ENCODE measurements at places on chromosomes 3 and 15. TPM values are rescaled to one million over a fixed set of nuclear protein-coding genes. Genes with fewer than 3 reads are reported as not detected.

The SAMMSON gene
- not detected for polyA plus RNA-seq

DNA sequence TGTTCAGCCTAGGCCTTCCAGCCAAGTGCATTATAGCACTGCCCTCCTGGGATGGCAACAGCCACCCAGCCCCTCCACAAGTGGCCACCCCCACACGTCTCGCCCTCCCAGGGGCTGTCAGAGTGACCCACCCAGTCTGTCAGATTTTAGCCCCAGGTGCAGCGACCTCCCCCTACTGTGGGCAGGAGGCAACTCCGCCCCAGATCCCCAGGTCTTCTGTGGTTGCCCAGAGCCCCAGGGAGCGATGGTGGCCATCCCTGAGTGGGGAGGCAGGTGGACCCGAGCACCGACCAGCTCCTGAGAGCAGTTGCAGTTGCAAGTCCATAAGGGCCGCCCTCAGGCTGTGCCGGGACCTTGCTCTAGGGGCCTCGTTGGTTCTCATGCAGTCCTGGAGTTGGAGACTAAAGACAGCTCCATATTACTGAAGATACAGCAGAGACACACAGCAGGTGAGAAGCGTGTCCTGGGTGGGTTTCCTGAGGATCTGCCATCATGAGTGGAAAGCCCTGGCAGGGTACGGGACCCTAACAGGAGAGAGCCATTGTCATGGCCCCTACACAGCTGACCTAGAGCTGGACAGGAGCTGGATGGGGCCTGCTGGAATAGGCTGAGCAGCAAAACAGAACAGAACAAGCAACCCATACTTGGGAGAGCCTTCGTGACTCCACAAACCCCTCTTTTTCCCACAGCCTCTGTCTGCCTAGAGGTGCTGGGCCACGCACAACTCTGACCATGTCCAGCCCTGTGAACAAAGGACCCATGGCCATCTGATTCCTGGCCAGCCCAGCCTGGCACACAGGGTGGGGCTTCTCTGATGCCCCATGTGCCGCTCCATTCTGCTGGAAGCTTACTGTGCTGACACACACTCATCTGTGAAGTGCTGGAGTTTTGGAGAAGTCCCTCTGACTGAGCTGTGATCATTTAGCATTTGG lies 110.3 kb upstream of the ALDH1A3 start:
- H3K36me3 ChIP-seq, result no peaks in the 10 kb centered on the region
- DNase-seq, result no peak
- peaks cover 11% of the 10 kb centered on the region for H3K4me1 ChIP-seq
- no peaks in the 10 kb centered on the region for H3K27me3 ChIP-seq
- no peak overlapping the region for H3K4me3 ChIP-seq

The TMPRSS7 gene
- polyA plus RNA-seq, result not detected

DNA sequence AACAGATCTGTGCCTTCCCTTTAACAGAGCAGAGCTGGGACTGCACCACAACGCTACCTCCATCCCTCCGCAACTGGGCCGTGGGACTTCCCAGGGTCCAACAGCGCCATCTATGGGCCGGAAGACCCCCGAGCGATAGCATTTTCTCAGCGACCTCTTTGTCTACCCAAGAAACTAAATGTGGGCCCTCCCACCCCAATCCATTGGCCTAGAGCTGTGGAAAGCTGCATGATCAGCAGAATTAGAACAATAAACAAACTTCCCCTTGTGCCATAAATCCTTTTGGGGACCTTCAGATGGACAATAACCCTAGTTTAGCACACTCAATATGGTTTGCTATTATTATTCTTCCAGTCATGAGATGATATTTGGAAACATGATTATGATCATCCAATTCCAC lies 74.8 kb upstream of the NTRK3 start:
- no peaks in the 10 kb centered on the region for H3K27me3 ChIP-seq
- H3K36me3 ChIP-seq, result no peaks in the 10 kb centered on the region
- DNase-seq, result peak; percentile 94
- H3K4me3 ChIP-seq, result no peak overlapping the region
- H3K4me1 ChIP-seq, result no peaks in the 10 kb centered on the region

DNA sequence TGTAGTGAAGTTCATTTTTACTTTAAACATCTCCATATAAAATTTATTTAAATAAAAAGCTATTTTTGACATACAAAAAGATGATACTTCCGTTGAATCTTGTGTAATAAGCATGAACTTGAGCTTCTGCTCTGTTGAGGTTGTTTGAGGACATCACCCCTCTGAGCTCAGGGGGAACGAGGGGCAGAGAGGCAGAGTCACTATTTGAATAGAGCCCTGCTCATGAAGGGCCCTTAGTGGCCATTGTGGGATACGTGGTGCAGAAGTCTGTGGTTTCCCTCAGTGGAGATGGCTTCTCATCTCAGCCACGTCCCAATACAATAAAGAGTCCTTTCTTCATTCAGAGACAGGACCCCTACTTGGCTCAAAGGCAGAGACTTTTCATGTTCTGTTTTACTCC lies 10.6 kb downstream of the CEMIP start:
- H3K27ac ChIP-seq, result no peak overlapping the region
- DNase-seq, result no peak
- H3K36me3 ChIP-seq, result no peaks in the 10 kb centered on the region
- H3K4me1 ChIP-seq, result no peaks in the 10 kb centered on the region

DNA sequence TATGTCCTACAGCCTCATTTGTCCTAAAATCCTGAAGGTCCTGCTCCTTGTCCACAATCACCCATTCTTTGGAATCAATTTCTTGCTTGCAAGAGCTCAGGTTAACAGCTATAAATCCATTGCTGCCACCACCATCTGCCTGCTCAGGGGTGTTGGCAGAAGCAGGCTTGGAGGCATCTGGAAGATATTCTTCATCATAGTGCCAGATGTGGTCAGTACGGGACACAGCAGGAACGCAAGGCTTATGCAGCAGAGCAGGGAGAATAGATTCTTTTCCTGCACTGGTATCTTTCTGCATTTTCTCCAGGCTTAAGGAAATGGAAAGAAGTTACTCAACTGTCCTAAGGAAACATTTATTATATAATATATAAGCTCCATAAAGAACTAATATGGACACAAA lies 38.5 kb upstream of the CDAN1 start:
- no peaks in the 10 kb centered on the region for H3K27me3 ChIP-seq
- H3K4me3 ChIP-seq, result no peak overlapping the region
- H3K4me1 ChIP-seq, result no peaks in the 10 kb centered on the region
- DNase-seq, result no peak
- no peak overlapping the region for H3K27ac ChIP-seq
- no peaks in the 10 kb centered on the region for H3K36me3 ChIP-seq

The HEG1 gene
- polyA plus RNA-seq, result 1.8 TPM

DNA sequence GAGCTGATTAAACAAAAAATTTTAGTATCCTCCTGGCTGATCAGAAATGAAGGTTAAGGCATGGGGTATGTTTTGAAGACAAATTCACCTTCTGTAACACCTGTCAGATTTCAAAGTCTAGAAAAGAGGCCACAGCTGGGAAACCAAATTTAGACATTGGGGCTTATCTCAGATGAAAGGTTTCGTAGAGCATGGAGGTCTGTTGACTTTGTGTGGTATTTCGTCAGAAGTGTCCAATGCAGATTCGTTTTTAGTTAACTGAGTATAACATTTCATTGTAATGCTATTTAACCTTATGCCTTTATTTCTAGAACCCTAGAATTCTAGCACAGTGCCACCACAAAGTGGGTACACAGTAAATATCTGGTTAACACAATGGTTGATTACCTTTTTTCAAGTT lies 61.7 kb downstream of the FNDC3B start:
- no peak overlapping the region for H3K4me3 ChIP-seq
- H3K36me3 ChIP-seq, result no peaks in the 10 kb centered on the region
- H3K27me3 ChIP-seq, result no peaks in the 10 kb centered on the region
- peaks cover 75% of the 10 kb centered on the region for H3K4me1 ChIP-seq
- no peak for DNase-seq

DNA sequence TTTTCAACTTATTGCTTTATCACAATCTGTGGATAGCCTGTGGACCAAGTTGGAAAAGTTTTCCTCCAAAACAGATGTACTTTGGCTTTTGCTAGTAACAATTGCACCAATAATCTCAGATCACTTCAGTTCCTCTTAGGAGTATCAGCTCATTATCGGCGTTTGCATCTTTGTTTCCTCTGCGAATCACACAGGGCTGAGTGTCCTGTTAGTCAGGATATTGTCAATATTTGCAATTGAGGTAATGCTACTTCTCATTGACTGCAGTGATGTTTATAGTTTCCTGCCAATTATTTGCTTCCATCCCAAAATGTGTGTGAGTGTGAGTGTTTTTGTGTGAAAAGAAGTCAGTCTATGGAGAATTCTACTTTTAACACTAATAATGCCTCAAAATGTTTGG lies 545.0 kb downstream of the SI start:
- H3K36me3 ChIP-seq, result no peaks in the 10 kb centered on the region
- H3K4me3 ChIP-seq, result no peak overlapping the region
- H3K27me3 ChIP-seq, result no peaks in the 10 kb centered on the region
- H3K27ac ChIP-seq, result no peak overlapping the region
- no peaks in the 10 kb centered on the region for H3K4me1 ChIP-seq
- no peak for DNase-seq

DNA sequence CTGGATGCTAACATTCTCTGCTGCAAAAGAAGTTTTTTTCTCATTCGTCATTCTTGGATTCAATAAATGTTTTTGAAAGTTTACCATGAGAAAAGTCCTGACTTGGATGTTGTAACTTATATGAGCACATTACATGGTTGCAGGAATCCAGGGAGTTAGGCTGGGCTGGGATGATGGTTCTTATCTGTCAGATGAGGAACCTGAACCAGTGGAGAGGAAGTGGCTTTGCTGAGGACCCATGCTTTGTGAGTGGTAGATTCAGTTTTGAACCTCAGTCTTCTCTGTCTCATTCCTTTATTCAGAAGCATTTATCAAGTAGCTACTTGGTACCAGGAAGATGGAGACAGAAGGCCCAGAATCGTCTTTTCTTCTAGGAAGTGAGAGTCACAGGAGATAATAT lies 3.7 kb upstream of the GASK1A start:
- DNase-seq, result no peak
- H3K36me3 ChIP-seq, result peaks cover 6% of the 10 kb centered on the region
- H3K27ac ChIP-seq, result no peak overlapping the region
- peaks cover 30% of the 10 kb centered on the region for H3K27me3 ChIP-seq
- no peak overlapping the region for H3K4me3 ChIP-seq
- peaks cover 9% of the 10 kb centered on the region for H3K4me1 ChIP-seq

The RYR3 gene
- 1.1 TPM for polyA plus RNA-seq

The VIPR1 gene
- 6.3 TPM for polyA plus RNA-seq

The HHATL gene
- not detected for polyA plus RNA-seq

DNA sequence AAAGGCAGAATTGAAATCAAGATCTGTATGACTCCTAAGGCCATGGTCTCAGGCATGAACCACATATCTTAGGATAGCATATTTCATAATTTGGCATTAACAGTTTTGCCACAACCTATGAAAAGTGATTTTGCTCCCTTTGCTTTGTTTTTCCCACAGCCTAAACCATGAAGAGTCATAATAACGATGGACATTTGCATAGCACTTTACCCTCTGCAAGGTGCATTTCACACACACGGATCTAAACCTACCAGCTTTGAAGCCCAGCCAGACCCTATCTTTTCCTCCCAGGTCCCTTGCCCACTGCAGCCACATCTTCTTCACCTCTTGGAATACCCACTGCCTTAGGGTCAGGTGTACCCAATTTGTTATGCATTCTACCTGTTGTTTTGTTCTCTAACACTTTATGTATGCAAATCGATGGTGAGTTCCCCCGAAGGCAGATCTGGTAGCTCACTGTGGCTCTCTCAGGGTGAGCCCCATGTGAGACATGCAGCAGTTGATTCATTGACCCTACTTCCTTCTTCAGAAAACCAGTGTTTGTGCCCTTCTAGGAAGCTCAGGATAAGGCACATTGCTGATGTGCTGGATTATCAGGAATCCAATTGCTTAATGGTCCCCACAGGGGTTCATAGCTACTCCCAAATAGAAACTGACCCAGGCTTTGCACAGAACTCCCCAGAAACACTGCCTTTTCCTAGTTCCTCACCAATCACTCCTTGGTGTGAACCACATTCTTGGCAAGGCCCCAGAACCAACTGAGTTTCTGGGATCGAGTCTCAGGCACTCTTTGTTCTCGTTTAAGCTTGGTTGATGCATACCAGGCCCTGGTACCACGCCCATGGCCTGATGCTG lies 8.7 kb downstream of the ARHGAP31 start:
- no peak overlapping the region for H3K27ac ChIP-seq
- H3K27me3 ChIP-seq, result no peaks in the 10 kb centered on the region
- DNase-seq, result no peak

The CGNL1 gene
- 19.4 TPM for polyA plus RNA-seq

DNA sequence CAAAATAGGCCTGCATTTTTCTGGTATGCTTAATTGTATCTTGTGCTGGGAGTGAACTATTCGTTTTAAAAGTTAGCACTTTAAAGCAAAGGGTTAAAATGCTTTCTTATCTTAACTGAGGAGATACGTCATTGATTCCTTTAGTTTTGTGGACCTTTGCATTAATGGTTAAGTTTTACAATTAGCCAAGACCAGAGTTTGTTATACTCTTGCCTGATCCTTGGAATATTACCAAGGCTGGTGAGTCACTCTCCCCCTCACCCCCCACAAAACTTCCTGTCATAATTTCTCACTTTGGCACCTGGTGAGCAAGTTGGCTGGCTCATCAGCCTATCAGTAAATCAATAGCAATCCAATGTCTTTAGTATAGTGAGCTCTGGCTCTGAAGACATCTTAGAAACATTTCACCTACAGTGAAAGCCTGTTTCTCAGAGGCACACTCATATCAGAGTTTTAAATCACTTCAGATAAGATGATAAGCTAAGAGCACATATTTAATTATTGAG lies 26.7 kb downstream of the SLC2A2 start:
- no peaks in the 10 kb centered on the region for H3K27me3 ChIP-seq
- no peaks in the 10 kb centered on the region for H3K36me3 ChIP-seq
- no peaks in the 10 kb centered on the region for H3K4me1 ChIP-seq
- DNase-seq, result no peak
- H3K27ac ChIP-seq, result no peak overlapping the region
- no peak overlapping the region for H3K4me3 ChIP-seq

DNA sequence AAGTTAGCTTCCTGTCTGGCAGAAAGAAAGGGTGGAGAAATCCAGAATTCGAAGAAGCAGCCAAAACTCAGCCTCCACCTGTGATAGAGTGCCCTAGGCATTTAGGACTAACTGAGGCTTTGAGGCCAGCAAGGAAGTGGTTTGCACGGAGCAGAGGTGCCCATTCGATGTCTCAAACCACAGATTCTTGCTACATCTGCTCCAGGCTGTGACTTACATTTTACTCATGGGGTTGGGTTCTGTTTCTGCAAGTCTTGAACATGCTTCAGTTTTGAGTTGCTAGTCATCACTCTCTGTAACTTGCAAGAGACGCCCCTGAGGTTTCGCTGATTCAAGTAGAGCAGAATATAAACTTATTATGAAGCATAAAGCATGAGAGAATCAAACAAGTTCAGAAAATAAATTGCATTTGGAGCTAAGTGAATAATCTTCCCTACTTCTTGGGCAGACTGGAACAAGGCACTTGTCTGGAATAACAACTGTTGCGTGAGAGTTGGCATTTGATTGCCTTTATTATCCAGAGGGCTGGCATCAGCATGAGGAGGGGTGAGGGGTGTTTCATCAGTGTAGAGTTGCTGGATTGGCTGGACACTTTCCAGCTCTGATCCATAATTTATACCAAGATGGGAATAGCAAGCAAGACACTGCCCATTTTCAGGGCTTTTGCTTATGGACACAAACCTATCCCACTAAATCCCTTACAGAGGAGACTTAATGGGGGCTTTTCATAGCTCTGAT lies 256.5 kb downstream of the AGBL1 start:
- no peak for DNase-seq
- no peaks in the 10 kb centered on the region for H3K27me3 ChIP-seq
- no peak overlapping the region for H3K27ac ChIP-seq
- H3K4me3 ChIP-seq, result no peak overlapping the region
- no peaks in the 10 kb centered on the region for H3K36me3 ChIP-seq

The LCTL gene
- 3.2 TPM for polyA plus RNA-seq

- H3K36me3 ChIP-seq, result no peaks in the 10 kb centered on the region
- no peak overlapping the region for H3K4me3 ChIP-seq
- no peak overlapping the region for H3K27ac ChIP-seq
- peaks cover 15% of the 10 kb centered on the region for H3K4me1 ChIP-seq
These were observed 140.3 kb downstream of the GABRG3 start for GRCh38 chr15:27111323-27111722.

Data from GM23338 (cell line).